ENCODE measurements at places on chromosomes 4 and X.

GRCh38 chr4:136650541-136651277 is 881.6 kb downstream of the PCDH18 start:
- no peak for DNase-seq

- DNase-seq: no peak
These were observed 292.0 kb downstream of the CCSER1 start for GRCh38 chr4:90419124-90419711.

- no peak for DNase-seq
These were observed 344.8 kb upstream of the MAGEC2 start for GRCh38 chrX:142549923-142550322.

- no peak for DNase-seq
These were observed 278.0 kb downstream of the PDGFC start for GRCh38 chr4:156693557-156693956.

DNA sequence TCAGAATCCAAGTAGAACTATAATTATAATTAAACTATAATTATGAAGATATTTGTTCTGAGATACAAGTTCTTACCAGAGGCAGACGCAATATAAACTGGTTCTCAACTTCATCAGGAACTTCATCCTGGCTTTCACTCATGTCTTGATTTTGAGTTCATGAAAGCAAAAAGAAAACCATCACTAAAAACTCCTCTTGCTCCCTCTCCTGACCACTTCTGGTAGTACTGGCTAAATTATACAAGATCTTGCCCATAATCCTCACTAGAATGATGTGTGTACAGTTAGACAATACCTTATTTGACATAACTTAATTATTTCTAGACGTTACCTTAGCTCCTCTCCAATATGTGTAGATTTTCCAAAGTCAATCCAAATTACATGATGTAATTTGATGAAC is 3.7 kb downstream of the TAF7L start:
- no peak for DNase-seq

GRCh38 chr4:128573781-128574508 is 235.6 kb upstream of the JADE1 start:
- peak; percentile 75 for DNase-seq

DNA sequence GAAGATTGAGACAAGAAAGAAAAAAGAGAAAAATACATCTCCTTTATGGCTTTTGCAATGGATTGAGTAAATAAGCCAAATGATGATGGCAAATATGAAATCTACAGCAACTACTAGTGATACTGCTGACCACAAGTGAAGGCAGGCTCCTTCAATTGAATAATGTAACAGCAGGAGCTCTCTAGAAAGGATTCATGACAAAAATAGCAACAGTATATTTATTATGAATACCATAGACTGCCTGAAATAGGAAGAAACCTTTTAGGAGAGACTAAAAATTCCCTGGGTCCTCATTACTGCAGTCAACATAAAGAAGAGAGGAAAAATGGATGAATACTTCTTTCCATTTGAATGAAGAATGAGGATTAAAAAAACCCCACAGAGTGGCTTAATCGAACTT is 306.8 kb upstream of the ANXA10 start:
- DNase-seq: no peak

DNA sequence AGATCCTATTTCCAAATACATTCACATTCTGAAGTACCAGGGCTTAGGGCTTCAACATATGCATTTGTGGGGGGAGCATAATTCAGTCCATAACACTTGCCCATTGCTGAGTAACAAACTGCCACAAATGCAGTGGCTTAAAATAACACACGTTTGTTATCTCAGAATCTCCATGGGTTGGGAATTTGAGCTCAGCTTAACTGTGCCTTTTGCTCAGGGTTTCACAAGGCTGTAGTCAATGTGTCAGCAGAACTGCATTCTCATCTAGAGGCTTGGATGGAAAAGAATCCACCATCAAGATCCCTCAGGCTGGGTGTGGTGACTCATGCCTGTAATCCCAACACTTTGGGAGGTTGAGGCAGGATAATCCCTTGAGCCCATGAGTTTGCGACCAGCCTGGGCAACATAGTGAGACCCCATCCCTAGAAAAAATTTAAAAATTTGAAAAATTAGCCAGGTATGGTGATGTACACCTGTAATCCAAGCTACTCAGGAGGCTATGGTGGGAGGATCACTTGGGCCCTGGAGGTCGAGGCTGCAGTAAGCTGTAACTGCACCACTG is 25.8 kb upstream of the TBL1X start:
- no peak for DNase-seq

Data from islet precursor cell (in vitro differentiated cells).